ENCODE measurements at places on chromosomes 13 and 19.

GRCh38 chr19:29487432-29487831 is 38.4 kb upstream of the VSTM2B start:
- DNase-seq: no peak

GRCh38 chr13:46507981-46508380 is 45.0 kb upstream of the LRCH1 start:
- no peak for DNase-seq

DNA sequence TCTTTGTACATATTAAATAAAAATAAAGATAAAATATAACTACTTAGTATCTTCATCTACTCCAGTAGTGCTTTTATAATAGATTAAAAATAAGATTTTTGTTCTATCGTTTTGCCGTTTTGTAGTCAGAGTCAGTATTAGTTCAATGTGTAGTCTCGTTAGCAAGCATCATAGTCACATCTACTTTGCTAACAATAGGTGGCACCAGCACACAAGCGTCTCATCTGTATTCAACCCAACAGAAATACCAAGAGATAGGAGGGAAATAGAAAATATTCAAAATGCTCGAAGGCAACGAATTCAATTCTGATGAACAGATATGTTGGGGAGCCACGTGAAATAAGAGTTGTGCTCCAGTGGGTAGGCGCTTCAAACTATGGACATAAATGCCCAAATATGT is 21.4 kb upstream of the MICU2 start:
- DNase-seq: no peak

GRCh38 chr13:24618011-24618955 is 61.9 kb upstream of the ATP12A start:
- DNase-seq: no peak

- no peak for DNase-seq
Measured at GRCh38 chr13:106376401-106377112, 158.9 kb downstream of the EFNB2 start.

- peak; percentile 89 for DNase-seq
Measured at GRCh38 chr19:18112989-18113478, 15.5 kb downstream of the MAST3 start.

DNA sequence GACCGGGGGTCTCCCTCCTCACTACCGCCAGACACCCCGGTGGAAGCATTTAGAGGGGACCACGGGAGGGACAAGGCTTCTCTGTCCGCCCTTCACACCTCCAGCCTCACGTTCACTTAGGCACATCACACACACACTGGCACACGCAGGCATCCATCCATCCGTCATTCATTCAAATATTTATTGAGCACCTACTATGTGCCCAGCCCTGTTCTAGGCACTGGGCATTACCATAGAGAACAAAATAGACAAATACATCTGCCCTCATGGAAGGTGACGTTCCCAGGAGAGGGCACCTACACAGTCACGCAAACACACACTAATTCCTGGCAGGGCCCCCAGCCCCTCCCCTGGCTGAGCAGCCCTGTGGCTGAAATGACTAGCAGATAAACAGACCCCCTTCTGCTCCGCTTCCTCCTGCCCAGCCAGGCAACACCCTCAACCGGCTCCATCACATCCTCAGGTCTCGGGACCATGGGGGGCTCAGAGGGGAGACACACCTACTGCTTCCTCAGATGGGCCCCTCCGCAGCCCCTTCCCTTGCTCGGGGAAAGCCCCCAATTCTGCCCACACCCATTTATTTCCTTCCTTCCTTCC is 3.7 kb upstream of the NOP53 start:
- no peak for DNase-seq

DNA sequence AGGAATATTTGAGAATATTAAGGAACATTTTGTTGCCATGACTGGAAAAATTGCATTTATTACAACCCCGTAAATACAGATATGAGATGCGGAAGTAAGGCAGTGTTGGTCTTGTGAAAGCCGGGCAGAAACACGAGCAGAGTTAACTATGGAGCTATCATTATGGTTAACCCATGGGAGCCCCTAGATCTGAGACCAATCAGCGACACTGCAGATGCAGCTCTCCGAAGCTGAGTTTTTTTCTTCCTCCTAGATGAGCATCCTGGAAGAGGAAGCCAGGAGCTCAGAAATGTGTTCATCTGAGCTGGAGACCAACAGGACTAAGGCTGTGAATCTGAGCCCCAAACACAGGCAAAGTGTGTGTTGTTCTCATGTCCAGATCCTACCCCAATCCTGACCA is 123.0 kb upstream of the KL start:
- DNase-seq: no peak

- DNase-seq: no peak
Measured at GRCh38 chr13:41650706-41651105, 193.4 kb downstream of the RGCC start.

- DNase-seq: no peak
Measured at GRCh38 chr19:16612636-16613035, 15.4 kb downstream of the MED26 start.

GRCh38 chr13:110426735-110427134 is 119.7 kb downstream of the COL4A2 start:
- DNase-seq: peak; percentile 18

DNA sequence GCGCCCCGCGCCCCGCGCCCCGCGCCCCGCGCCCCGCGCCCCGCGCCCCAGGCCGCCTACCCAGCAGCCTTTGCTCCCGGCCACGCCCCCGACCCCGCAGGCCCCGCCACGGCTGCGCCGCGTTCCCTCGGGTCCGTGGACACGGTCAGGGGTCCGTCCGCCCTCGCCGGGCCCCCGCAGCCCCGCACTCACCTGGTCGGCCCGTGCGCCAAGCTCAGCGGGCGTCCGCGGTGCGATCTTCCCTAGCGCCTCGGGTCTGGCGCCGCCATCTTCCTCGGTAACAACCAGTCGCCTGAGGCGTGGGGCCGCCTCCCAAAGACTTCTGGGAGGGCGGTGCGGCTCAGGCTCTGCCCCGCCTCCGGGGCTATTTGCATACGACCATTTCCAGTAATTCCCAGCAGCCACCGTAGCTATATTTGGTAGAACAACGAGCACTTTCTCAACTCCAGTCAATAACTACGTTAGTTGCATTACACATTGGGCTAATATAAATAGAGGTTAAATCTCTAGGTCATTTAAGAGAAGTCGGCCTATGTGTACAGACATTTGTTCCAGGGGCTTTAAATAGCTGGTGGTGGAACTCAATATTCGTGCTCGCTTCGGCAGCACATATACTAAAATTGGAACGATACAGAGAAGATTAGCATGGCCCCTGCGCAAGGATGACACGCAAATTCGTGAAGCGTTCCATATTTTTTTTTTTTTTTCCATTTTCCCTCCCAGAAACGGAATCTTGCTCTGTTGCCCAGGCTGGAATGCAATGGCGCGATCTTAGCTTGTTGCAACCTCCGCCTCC is at the start of the genes MED16 and RNU6-9:
MED16 (minus strand) TSS at position 294 of the 796 bp plus-strand sequence. CDS start 2,056 bp downstream, outside the sequence.
RNU6-9 (plus strand) TSS at position 591 of the 796 bp plus-strand sequence.
- DNase-seq: peak; percentile 94

GRCh38 chr19:18843960-18844359 is 12.2 kb downstream of the UPF1 start:
- no peak for DNase-seq

GRCh38 chr13:52195401-52195837 is 36.0 kb upstream of the NEK3 start:
- DNase-seq: peak; percentile 77

DNA sequence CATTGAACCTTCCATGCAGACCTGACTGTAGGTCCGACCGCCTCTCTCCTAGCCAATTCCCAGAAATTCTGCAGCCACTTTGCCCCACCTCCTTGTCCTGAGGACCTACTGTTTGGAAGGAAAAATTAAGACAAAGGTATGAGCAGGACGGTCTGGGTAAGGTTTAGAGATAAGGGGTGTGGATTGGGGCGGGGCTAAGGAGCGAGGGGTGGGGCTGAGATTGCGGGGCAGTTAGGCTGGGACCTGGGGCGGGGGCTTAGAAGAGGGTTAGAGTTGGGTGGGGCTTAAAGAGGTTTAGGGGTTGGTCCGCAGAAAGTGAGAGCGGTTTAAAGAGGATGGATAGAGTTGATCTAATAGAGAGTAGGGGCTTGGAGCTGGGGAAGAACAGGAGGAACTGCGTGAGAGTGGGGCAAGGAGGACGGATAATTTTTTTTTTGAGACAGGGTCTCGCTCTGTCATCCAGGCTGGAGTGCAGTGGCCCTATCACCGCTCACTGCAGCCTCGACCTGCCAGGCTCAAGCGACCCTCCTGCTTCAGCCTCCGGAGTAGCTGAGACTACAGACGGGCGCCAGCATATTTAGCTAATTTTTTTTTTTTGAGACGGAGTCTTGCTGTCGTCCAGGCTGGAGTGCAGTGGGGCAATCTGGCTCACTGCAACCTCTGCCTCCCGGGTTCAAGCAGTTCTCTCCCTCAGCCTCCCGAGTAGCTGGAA is 1.7 kb upstream of the ZNF865 start:
- no peak for DNase-seq

DNA sequence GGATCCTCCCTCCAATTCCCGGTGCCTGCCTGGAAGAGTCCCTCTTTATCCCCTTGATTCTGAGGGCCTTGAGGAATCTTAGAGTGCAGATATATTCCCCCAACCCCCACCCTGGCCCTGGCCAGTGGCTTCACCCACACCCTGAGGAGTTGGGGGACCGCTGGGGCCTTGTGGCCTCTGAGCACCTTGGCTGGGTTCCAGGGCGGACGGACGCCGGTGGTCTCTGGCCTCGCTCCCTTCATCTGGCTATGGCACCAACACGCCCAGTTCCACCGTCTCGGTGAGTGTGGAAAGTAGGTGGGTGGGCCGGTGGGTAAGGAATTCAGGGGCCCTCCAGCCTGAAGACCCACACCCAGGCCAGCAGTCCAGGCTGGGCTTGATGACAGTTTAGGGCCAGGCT is 5.0 kb downstream of the MAST1 start:
- DNase-seq: no peak

- DNase-seq: no peak
Measured at GRCh38 chr13:110937511-110938285, 22.8 kb upstream of the ANKRD10 start.

- no peak for DNase-seq
Measured at GRCh38 chr13:86870444-86870843, 800.7 kb upstream of the SLITRK5 start.

DNA sequence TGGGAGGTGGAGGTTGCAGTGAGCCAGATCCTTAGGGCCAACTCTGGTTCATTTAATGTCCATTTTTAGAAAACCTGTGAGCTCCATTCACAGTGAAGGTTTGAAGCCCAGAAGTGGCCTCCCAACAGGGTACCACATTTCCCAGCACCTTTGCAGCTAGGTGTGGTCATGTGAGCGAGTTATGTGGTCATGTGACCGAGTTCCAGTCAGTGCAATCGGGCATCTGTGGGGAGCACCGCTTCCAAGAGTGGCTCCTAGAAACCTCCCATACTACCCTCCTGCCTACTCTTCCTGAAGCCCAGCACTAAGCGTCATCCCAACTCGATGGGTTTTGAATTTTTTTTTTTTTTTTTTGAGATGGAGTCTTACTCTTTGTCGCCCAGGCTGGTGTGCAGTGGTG is 663 bp upstream of the PLA2G4C start:
- no peak for DNase-seq

- DNase-seq: no peak
Measured at GRCh38 chr13:32790731-32791130, 204.5 kb downstream of the PDS5B start.

- DNase-seq: no peak
Measured at GRCh38 chr13:33101835-33102234, 85.6 kb downstream of the KL start.

- DNase-seq: peak; percentile 65
Measured at GRCh38 chr19:48635263-48635965, 1.8 kb downstream of the DBP start.

GRCh38 chr19:13918726-13919411 is 12.9 kb downstream of the CC2D1A start:
- DNase-seq: no peak
